KBM-7 (cell line): ENCODE measurements at places on chromosomes 7 and 10.

GRCh38 chr10:29525762-29526161 is 109.0 kb downstream of the SVIL start:
- no peak for DNase-seq

GRCh38 chr10:5168897-5169420 is 16.0 kb downstream of the AKR1C8 start:
- DNase-seq, result no peak

DNA sequence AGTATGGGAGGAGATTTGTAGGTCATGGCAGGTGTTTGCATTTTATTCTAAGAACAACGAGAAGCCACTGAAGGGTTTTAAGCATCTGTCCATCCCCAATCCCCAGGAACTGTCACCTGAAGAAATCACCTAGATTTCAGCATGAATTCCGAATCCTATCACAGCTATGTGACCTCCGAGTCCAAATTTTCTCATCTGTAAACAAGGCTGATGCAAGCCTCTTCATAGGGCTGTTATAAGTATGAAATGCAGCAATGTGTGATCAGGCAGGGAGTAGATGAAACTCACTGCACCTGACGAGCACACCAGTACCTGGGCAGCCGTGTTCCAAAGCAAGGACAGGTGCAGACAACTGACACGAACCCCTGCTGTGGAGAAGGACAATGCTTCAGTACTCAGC is 14.0 kb downstream of the HABP2 start:
- no peak for DNase-seq

DNA sequence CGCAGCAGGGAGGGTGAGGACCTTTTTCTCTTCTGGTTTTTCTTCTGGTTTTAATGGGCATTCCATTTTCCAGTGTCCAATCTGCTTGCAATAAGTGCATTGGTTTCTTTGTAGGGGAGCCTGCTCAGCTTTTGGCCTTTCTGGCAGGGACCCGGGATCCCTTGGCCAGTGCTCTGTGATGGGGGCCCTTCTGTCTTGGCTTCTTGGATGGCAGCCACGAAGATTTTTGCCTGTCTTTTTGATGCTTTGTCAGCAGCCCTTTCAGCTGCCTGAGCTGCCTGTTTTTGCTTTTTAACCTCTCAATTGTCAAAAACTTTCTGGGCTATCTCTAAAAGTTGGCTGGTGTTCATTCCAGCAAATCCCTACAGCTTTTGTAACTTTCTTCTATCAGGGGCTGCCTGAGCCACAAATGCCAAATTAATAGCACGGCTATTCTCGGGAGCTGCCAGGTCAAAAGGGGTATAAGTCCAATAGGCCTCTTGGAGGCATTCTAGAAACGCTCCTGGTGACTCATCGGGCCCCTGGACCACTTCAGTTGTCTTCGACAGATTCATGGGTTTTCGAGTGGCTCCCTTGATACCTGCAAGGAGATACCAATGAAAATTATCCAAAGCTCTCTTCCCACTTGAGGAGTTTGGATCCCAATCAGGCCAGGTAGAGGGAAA is 179.9 kb upstream of the MBL2 start:
- DNase-seq, result no peak

- DNase-seq, result peak; percentile 86
These were observed 18.7 kb upstream of the DDIT4 start for GRCh38 chr10:72254813-72255568.

DNA sequence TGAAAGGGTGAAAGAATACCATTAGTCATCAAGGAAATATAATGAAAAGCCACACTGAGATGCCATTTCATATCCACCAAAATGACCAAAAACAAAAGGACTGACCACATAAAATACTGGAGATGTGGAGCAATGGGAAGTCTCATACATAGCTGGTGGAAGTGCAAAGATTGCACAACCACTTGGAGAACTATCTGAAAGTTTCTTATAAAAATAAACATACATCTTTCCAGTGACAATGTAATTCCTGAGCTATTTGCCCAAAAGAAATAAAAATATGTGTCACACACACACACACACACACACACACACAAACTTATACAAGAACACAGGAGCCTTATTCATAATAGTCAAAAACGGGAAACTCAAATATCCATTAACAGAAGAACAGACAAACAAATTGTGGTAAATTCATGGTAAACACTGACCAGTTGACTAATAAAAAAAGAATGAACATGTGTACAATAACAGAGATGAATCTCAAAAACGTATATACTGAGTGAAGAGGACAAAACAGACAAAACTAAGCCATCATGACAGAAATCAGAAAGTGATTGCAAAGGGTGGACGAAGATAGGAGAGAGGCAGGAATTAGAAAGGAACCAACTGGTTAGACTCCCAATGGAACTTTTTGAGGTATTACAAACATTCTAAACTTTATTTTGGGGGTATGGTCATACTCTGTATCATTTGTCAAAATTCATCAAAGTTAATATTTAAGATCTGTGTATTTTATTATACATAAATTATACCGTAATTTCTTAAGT is 21.5 kb downstream of the WASL start:
- DNase-seq, result no peak

DNA sequence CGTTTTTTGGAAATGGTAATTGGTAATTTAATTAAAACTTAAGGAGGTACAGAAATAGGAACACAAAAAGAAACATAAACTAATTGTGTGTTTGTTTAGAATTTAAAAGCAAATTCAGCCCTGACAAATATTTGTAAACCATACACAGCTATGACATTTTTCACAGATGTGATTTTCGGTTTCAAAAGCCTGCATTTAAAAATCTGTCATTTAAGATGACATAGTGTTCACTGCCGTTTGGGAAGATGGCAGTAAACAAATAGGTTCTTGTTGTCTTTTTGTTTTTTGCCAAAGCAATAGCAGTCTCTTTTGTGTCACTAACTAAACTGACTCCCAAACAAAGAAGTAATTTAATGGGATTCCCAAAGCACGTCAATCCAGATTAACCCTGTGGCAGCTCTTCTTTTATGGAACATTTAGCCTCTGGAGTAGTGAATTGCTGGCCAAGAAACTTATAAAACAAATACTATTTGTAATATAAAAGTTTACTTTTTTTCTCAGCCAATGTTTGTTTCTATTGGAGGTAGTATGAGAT is 697.6 kb downstream of the PHTF2 start:
- DNase-seq, result no peak

- DNase-seq, result no peak
These were observed 3.6 kb downstream of the CALHM3 start for GRCh38 chr10:103475437-103475836.

DNA sequence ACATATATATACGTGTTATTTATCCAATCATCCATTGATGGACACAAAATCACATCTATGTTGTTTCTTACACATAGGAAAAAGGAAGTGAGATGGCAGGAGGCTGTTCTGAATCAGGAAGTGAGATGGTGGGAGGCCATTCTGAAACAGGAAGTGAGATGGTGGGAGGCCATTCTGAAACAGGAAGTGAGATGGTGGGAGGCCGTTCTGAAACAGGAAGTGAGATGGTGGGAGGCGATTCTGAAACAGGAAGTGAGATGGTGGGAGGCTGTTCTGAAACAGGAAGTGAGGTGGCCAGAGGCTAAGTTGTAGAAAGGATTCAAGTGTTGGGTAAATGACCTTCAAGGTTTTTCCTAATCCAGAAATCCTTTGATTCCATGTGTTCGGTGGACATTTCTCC is 921.5 kb downstream of the TYW1 start:
- DNase-seq, result peak; percentile 79
